ENCODE measurements at places on chromosomes 12 and 14. TPM values are rescaled to one million over a fixed set of nuclear protein-coding genes. Genes with fewer than 3 reads are reported as not detected.

The GOLGA3 gene
- 16.8 TPM for polyA plus RNA-seq

The SLC7A7 gene
- polyA plus RNA-seq: 28.7 TPM

The GPR68 gene
- 2.4 TPM for polyA plus RNA-seq

The ANO2 gene
- not detected for polyA plus RNA-seq

The OR4N5 gene
- polyA plus RNA-seq: not detected

GRCh38 chr14:105093431-105094192, 28.4 kb upstream of the GPR132 start:
- H3K4me3 ChIP-seq: peak overlapping the region; percentile 91
- H3K27me3 ChIP-seq: no peaks in the 10 kb centered on the region
- no peaks in the 10 kb centered on the region for H3K36me3 ChIP-seq
- peaks cover 10% of the 10 kb centered on the region for H3K4me1 ChIP-seq
- peak; percentile 43 for DNase-seq

DNA sequence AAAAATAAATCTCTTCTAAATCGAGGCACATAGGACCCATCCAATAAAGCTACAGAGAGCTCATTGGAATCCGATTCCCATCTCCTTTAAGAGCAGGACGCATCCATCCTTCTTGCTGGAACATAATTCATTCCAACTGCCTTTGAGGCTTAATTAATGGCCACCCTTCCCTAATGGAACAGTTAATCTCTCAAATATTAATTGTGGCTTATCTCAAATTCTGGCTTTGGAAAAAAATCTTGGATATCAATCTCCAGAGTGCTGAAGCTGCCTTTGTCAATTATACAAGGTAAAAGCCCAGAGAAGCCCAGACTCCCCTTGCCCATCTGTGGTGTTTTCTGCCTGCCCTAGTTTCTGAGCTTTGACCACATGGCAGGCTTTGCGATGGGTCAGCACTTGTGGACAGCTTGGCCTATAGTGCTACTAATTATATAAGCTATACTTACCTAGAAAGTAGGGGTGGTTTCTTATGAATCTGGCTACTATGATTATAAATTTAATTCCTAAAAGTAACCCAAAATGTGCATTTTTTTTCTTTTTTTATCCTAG, 246.3 kb downstream of the NUAK1 start:
- no peak overlapping the region for H3K4me3 ChIP-seq
- no peak overlapping the region for H3K27ac ChIP-seq
- H3K36me3 ChIP-seq: no peaks in the 10 kb centered on the region

GRCh38 chr14:70670992-70671651, 29.4 kb downstream of the TTC9 start:
- H3K4me1 ChIP-seq: peaks cover 34% of the 10 kb centered on the region
- H3K4me3 ChIP-seq: no peak overlapping the region
- H3K36me3 ChIP-seq: peaks cover 36% of the 10 kb centered on the region
- no peak overlapping the region for H3K27ac ChIP-seq

DNA sequence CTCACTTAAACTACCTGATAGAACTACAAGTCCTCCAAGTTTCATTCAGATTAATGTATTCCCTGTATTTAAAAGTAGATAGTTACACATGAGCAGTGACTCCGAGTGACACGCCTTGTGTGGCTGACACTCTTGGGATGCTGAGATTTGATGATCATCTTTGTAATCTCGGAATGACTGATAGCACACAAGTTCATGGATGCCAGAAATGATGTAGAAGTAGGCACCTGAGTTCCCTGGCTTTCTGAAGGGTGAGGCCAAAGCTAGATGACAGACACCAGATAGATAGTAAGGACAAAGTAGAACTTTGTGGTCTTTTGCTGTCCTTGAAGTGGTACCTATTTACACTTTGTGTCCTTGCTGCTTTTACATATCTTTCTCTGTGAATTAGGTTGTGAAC, 491.2 kb downstream of the PCNX1 start:
- DNase-seq: peak; percentile 15
- H3K27ac ChIP-seq: peak overlapping the region; percentile 97
- H3K27me3 ChIP-seq: no peaks in the 10 kb centered on the region
- peaks cover 27% of the 10 kb centered on the region for H3K4me1 ChIP-seq
- no peaks in the 10 kb centered on the region for H3K36me3 ChIP-seq
- no peak overlapping the region for H3K4me3 ChIP-seq
